Naive thymus-derived CD8-positive, alpha-beta T cell (primary cell): ENCODE measurements at places on chromosomes 11 and 22. TPM values are rescaled to one million over a fixed set of nuclear protein-coding genes. Genes with fewer than 3 reads are reported as not detected.
A peak's percentile ranks its signal among the peaks of the same experiment; 100 is the strongest.

OR52E8 gene
- polyA plus RNA-seq, result not detected

ART5 gene
- not detected for polyA plus RNA-seq

MMP8 gene
- not detected for polyA plus RNA-seq

LRP5 gene
- 1.4 TPM for polyA plus RNA-seq

PHOX2A gene
- polyA plus RNA-seq, result not detected

IGF2 gene
- not detected for polyA plus RNA-seq

MS4A7 gene
- polyA plus RNA-seq, result not detected

APOA4 gene
- not detected for polyA plus RNA-seq

YWHAH gene
- polyA plus RNA-seq, result 44.4 TPM

MYOD1 gene
- polyA plus RNA-seq, result not detected

DNA sequence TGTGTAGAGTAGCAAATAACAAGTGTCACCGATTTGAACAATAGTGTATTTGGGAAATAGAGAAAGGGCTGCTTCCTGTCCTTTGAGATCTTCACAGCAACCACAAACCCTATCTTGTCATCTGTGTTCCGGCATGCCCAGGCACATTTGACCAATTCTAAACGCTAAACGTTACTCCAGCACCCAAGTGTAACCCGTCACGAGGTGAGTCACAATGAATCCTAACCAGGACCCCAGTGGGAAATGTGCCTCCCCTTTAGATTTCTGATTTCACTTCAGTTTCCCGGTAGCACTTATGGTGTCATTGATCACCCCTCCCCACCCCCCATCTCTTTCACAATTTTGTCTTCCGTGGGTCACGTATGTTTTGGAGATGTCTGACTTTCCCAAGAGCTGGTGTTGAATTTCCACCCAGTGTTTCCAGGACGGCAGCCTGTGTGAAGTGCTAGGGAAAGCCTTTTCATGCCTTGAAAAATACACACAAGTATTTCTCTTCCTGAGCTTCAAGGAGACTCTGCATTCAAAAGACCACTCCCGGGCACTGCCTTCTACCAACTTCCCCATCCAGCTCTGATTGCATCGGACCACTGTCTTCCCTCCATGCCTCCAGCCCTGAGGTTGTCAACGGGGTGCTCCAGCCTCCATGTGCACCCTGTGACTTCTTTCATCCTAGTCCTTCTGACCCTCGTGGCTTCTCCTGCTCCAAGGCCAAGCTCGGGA, 10.5 kb upstream of the C11orf24 start:
- H3K27me3 ChIP-seq, result peaks cover 4% of the 10 kb centered on the region
- H3K4me3 ChIP-seq, result peak overlapping the region; percentile 54
- no peak overlapping the region for H3K27ac ChIP-seq
- DNase-seq, result peak; percentile 20
- no peaks in the 10 kb centered on the region for H3K36me3 ChIP-seq
- peaks cover 29% of the 10 kb centered on the region for H3K4me1 ChIP-seq

- H3K27me3 ChIP-seq, result no peaks in the 10 kb centered on the region
- DNase-seq, result no peak
- no peaks in the 10 kb centered on the region for H3K36me3 ChIP-seq
- H3K27ac ChIP-seq, result no peak overlapping the region
- H3K4me1 ChIP-seq, result no peaks in the 10 kb centered on the region
These were observed 444.8 kb downstream of the SOX6 start for GRCh38 chr11:15911377-15912044.

GRCh38 chr11:66221726-66222236, 46.7 kb upstream of the RAB1B start:
- peak overlapping the region; percentile 89 for H3K27ac ChIP-seq
- H3K4me1 ChIP-seq, result peaks cover 19% of the 10 kb centered on the region
- H3K27me3 ChIP-seq, result no peaks in the 10 kb centered on the region
- no peak overlapping the region for H3K4me3 ChIP-seq
- no peaks in the 10 kb centered on the region for H3K36me3 ChIP-seq
- no peak for DNase-seq

- H3K27me3 ChIP-seq, result peaks cover 3% of the 10 kb centered on the region
- H3K27ac ChIP-seq, result no peak overlapping the region
- H3K4me1 ChIP-seq, result no peaks in the 10 kb centered on the region
- no peak overlapping the region for H3K4me3 ChIP-seq
- no peaks in the 10 kb centered on the region for H3K36me3 ChIP-seq
These were observed 172.9 kb upstream of the DDI1 start for GRCh38 chr11:103863497-103863896.

GRCh38 chr11:130427581-130428315, 661 bp downstream of the ADAMTS8 start:
- no peaks in the 10 kb centered on the region for H3K36me3 ChIP-seq
- DNase-seq, result no peak
- peaks cover 14% of the 10 kb centered on the region for H3K4me1 ChIP-seq

DNA sequence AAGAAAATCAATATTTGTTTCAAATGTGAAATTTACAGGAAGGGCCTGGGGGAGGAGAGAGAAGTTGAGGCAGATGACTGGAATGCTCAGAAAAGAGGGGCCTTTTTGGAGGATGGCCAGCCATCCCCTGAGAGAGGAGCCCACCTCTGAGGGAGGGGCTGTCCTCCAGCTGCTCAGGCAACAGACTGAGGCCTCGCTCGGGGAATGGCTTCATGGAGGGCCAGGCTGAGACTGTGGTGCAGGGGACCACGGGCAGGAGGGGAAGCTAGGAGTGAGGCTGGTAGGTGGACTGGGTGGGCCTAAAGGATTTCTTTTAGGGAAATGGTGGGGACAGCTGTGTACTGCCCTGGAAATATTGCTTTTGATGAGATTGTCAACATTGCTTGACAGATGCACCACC, 73.5 kb upstream of the CADM1 start:
- H3K36me3 ChIP-seq, result no peaks in the 10 kb centered on the region
- H3K27me3 ChIP-seq, result no peaks in the 10 kb centered on the region
- H3K4me1 ChIP-seq, result no peaks in the 10 kb centered on the region
- no peak for DNase-seq
- H3K4me3 ChIP-seq, result no peak overlapping the region

- DNase-seq, result no peak
- H3K4me1 ChIP-seq, result no peaks in the 10 kb centered on the region
- peaks cover 7% of the 10 kb centered on the region for H3K27me3 ChIP-seq
These were observed 158.8 kb downstream of the COMMD9 start for GRCh38 chr11:36130401-36130800.

- no peaks in the 10 kb centered on the region for H3K36me3 ChIP-seq
These were observed 19.2 kb upstream of the MRGPRX1 start for GRCh38 chr11:18958221-18958910.

GRCh38 chr11:39678996-39679395, 1780.5 kb downstream of the LRRC4C start:
- no peak overlapping the region for H3K4me3 ChIP-seq
- DNase-seq, result no peak
- no peaks in the 10 kb centered on the region for H3K27me3 ChIP-seq
- H3K36me3 ChIP-seq, result no peaks in the 10 kb centered on the region
- no peak overlapping the region for H3K27ac ChIP-seq

GRCh38 chr22:38271927-38272372, 860 bp downstream of the TMEM184B start:
- H3K27ac ChIP-seq, result peak overlapping the region; percentile 83
- no peaks in the 10 kb centered on the region for H3K36me3 ChIP-seq
- H3K4me1 ChIP-seq, result peaks cover 56% of the 10 kb centered on the region
- DNase-seq, result peak; percentile 19

DNA sequence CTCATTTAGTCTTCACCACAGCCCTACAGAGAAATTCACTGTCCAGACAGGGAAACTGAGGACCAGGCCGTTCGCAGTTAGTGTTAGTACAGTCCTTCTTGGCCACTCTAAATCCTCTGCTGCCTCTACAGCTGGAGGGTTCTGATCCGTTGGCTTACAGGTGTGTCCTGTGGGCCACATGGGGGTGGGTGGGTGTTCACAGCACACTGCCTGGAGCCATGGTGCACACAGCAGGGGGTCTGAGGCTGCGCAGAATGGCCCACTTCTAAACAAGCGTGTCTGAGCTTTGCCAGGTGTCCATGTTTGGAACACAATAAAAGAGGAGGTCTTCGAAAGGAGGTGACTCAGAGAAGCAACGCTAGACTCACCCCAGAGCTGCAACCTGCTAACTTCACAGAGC, 249.0 kb downstream of the ST3GAL4 start:
- no peaks in the 10 kb centered on the region for H3K4me1 ChIP-seq
- DNase-seq, result no peak
- H3K4me3 ChIP-seq, result no peak overlapping the region
- H3K36me3 ChIP-seq, result no peaks in the 10 kb centered on the region
- no peak overlapping the region for H3K27ac ChIP-seq

DNA sequence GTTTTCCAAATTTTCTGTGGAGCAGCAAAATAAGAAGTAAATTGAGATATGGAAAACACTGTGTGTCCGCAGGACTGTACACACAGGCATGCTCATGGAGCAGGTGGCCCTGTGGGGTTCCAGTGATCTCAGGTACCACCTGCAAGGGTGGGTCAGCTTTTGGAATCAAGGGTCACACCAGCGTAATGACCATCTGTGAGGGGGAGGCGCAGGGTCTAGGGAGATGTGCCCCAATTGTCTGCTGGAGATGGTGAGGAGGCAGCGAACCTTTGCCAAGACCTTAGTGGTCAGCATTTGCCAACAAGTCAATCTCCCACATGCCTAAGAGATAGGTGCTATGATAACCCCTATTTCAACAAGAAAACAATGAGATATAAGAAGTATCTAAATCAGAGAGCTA, 49.4 kb downstream of the SHANK2 start:
- no peak for DNase-seq
- H3K4me1 ChIP-seq, result no peaks in the 10 kb centered on the region
- H3K4me3 ChIP-seq, result no peak overlapping the region
- H3K27me3 ChIP-seq, result no peaks in the 10 kb centered on the region
- H3K27ac ChIP-seq, result no peak overlapping the region

GRCh38 chr11:94151903-94152677, 23.4 kb downstream of the PANX1 start:
- H3K4me3 ChIP-seq, result no peak overlapping the region
- H3K36me3 ChIP-seq, result peaks cover 31% of the 10 kb centered on the region
- DNase-seq, result no peak
- no peak overlapping the region for H3K27ac ChIP-seq
- H3K4me1 ChIP-seq, result peaks cover 34% of the 10 kb centered on the region

GRCh38 chr11:106925245-106925644, 93.0 kb downstream of the GUCY1A2 start:
- no peaks in the 10 kb centered on the region for H3K36me3 ChIP-seq
- no peak overlapping the region for H3K4me3 ChIP-seq
- no peak overlapping the region for H3K27ac ChIP-seq

DNA sequence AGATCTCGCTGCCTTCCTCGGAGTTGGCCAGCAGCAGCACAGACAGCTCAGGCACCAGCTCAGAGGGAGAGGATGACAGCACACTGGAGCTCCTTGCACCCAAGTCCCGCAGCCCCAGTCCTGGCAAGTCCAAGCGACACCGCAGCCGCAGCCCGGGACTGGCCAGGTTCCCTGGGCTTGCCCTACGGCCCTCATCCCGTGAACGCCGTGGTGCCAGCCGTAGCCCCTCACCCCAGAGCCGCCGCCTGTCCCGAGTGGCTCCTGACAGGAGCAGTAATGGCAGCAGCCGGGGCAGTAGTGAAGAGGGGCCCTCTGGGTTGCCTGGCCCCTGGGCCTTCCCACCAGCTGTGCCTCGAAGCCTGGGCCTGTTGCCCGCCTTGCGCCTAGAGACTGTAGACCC, 6.4 kb downstream of the PLA2G3 start:
- no peak overlapping the region for H3K4me3 ChIP-seq
- no peaks in the 10 kb centered on the region for H3K27me3 ChIP-seq
- H3K27ac ChIP-seq, result no peak overlapping the region
- DNase-seq, result no peak

DNA sequence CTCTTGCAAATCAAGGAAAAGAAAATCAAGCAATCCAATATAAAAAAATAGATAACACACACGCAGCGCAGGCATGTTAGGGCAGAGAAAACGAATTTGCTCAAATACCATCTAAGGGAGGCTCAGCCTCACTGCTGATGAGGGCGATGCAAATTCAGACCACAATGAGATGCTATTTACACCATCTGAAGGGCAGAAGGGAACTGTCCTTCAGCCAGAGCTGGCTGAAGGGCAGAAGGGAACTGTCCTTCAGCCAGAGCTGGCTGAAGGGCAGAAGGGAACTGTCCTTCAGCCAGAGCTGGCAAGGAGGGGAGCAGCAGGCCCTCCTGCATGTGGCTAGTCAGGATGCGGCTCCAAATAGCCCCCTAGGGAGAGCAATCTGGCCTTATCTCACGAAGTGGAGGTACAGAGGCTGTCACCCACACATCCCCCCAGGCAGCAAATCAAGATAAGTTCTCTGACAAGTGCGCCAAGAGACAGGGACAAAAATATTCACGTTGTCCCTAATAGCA, 7.6 kb upstream of the SLC39A13 start:
- H3K4me1 ChIP-seq, result peaks cover 32% of the 10 kb centered on the region
- H3K27me3 ChIP-seq, result no peaks in the 10 kb centered on the region
- H3K4me3 ChIP-seq, result peak overlapping the region; percentile 87

GRCh38 chr22:22981670-22982571, 88.4 kb upstream of the GNAZ start:
- DNase-seq, result no peak
- peaks cover 6% of the 10 kb centered on the region for H3K4me1 ChIP-seq
- H3K4me3 ChIP-seq, result no peak overlapping the region
- no peaks in the 10 kb centered on the region for H3K36me3 ChIP-seq
- peak overlapping the region; percentile 21 for H3K27ac ChIP-seq

DNA sequence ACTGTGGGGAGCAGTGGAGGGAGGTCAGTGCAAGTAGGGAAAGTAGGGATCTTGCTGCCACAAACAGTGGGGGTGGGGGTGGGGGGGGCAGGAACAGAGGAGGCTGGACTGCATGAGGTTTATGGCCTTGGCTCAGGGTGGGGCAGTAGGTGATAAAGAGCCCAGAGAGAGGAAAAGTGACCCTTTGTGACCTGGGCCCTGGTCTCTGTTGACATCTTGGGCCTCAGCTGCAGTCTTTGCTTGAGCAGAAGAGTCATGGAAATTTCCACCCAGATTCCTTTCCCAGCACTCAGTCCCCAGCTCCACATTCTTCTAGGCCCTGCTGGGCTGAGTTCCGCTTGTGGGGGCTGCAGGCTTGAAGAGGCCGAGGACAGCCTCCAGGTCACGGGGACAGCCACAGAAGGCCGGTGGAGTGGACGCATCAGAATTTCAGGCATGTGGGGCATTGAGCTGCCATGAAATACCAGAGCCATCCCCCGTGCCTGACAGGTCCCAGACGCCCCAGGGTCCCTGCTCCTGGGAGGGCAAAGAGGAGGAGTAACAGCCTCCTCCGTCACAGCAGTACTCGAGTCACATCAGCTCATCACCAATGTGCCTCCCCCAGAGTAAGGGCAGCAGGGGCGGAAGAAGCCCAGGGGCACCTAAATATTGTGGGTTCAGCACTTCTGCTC, 9.7 kb upstream of the MALAT1 start:
- no peaks in the 10 kb centered on the region for H3K36me3 ChIP-seq
- DNase-seq, result no peak
- peaks cover 30% of the 10 kb centered on the region for H3K4me1 ChIP-seq
- H3K4me3 ChIP-seq, result no peak overlapping the region
- H3K27me3 ChIP-seq, result no peaks in the 10 kb centered on the region
- no peak overlapping the region for H3K27ac ChIP-seq

- H3K27ac ChIP-seq, result no peak overlapping the region
- H3K4me3 ChIP-seq, result no peak overlapping the region
- DNase-seq, result no peak
- H3K27me3 ChIP-seq, result no peaks in the 10 kb centered on the region
These were observed 532.2 kb upstream of the CCDC90B start for GRCh38 chr11:83818349-83818748.

GRCh38 chr11:84628871-84629620, 998.1 kb downstream of the DLG2 start:
- no peak overlapping the region for H3K27ac ChIP-seq
- no peak overlapping the region for H3K4me3 ChIP-seq
- no peak for DNase-seq
- no peaks in the 10 kb centered on the region for H3K4me1 ChIP-seq
- no peaks in the 10 kb centered on the region for H3K36me3 ChIP-seq

GRCh38 chr11:93484716-93485115, 58.5 kb downstream of the SMCO4 start:
- H3K36me3 ChIP-seq, result no peaks in the 10 kb centered on the region
- H3K4me1 ChIP-seq, result no peaks in the 10 kb centered on the region
- no peak for DNase-seq
